ENCODE measurements at places on chromosomes 3 and 15. TPM values are rescaled to one million over a fixed set of nuclear protein-coding genes. Genes with fewer than 3 reads are reported as not detected.

DNA sequence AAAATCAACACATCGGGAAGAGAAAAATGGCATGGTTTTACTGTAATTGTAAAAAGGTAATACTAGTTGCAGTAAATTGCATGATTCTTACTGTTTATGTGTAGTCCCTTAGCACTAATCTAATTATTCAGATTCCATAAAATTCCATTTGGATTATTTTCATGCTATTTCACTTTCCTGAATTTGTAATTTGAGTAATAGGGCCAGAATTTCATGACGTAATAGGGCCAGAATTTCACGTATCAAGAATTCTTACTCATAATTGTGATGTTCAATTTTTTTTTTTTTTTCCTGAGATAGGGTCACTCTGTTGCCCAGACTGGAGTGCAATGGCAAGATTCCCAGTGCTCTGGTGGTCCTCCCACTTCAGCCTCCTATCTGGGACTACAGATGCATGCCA lies 2.9 kb upstream of the U2SURP start:
- no peak for DNase-seq

GNAT1 gene
- not detected for total RNA-seq

HRH1 gene
- total RNA-seq = 0.25 TPM

ACOX2 gene
- not detected for total RNA-seq

- DNase-seq = no peak
Observed at GRCh38 chr3:197083486-197083885, 53.9 kb upstream of the MELTF start.
